Lung microvascular endothelial cell (primary cell): ENCODE measurements at places on chromosomes 7 and 10.
A peak's percentile ranks its signal among the peaks of the same experiment; 100 is the strongest.

- no peak for DNase-seq
These were observed 41.7 kb upstream of the RBM33 start for GRCh38 chr7:155602750-155603149.

DNA sequence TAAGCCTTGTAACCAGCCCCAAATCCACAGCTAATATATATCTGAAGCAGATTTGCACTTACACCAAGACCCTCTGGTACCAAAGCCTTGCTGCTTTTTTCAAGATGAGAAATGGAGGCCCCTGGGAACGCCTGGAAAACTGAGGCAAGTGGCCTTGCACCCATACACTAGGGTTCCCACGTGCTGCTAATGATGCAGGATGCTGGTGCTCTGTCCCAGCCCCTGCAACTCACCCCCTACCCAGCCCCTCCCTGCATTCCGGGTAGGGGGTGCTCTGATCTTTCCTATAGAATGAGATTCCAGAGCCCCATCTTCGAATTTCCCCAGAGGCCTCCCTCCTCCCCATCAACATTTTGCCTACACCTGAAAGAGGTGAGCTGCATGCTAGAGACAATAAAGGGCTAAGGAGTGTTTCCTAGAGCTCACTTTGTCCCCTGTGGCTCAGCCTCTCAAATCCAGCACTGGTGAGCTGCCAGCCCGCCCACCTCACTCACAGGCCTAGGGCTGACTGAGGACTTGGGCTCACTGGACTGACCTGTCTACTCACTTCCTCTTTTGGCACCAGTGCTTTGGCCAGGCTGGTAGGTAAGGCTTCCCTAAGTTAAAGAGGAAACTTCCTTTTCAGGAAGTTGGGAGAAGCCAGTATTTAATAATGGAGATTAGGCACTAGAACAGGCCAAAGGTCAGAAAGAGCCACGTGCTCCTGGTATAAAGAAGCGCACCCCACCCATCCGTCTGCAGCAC, 9.8 kb downstream of the RBP4 start:
- no peak for DNase-seq

DNA sequence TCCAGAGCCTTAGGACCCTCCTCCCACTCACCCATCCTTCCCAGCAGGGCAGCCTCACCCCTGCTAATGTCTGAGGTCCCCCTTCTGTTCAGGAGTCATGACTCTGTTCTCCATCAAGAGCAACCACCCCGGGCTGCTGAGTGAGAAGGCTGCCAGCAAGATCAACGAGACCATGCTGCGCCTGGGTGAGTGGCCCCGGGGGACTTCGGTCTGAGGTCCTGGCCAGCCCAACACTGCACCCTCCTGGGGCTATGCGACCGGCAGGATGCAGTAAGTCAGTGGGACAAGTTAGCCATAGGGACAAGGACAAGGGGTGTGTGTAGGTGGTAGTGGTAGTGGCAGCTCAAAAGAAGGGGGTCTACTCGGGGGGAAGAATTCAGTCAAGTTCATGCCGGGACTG, 16.2 kb upstream of the AHCYL2 start:
- no peak for DNase-seq

- no peak for DNase-seq
These were observed 190.7 kb downstream of the WDR11 start for GRCh38 chr10:121041906-121042305.

GRCh38 chr10:13840036-13840435, 253.3 kb downstream of the PRPF18 start:
- DNase-seq = no peak

DNA sequence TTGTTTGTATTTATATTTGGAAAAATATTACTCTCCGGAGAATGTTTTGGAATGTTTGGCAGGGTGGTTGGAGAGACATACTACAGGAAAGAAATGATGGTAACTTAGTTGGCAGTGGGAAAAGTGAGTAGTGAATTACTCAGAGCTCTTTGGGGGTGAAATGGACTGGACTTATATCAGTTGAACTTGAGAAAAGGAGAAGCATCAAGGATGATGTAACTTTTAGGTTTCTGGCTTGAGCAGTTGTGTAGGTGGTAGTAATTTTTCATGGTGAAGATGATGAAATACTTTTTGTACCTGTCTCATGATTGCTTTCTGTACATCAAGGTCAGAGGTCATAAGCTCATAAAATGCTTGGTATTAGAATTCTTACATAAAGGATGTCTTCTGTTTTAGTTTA, 617.2 kb downstream of the AUTS2 start:
- no peak for DNase-seq

GRCh38 chr10:105042906-105043552, 401.9 kb downstream of the SORCS3 start:
- no peak for DNase-seq

- DNase-seq = peak; percentile 34
These were observed 23.4 kb downstream of the ZPBP start for GRCh38 chr7:50069613-50070012.

- peak; percentile 90 for DNase-seq
These were observed 141.7 kb upstream of the PFKP start for GRCh38 chr10:2925631-2926030.

DNA sequence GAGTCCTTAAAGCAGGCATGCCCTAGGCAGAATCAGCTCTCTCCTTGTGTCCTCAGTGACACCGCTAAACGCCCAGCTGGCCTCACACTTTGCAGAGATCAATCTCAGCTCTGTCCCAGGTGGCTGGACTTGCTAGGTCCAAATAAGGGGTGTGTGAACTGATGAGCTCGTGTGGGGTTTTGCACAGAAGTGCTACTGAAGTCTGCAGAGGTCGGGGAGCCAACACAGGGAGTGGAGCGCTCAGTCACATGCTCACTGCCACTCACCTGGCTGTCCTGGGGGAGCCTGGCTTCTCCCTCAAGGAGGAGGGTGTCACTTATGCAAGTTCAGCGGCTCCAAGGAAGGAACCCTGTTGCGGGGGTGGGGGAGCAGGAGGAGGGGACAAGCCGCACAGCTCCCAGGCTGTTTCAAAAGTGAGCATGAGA, 2.0 kb downstream of the ELN start:
- no peak for DNase-seq

- no peak for DNase-seq
These were observed 42.7 kb upstream of the MNX1 start for GRCh38 chr7:157053118-157053517.

DNA sequence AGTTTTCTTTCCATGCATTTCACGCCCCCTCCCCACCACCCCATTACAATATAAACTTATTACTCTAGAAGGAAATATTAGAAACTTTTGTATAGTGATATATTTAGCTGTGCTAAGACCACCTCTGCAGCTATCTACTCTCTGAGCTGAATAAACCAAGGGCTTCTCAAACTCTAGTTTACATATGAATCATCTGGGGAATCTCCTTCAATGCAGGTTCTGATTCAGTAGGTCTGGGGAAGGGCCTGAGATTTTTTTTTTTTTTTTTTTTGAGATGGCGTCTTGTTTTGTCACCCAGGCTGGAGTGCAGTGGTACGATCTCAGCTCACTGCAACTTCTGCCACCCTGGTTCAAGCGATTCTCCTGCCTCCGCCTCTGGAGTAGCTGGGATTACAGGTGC, 67.6 kb upstream of the PRKG1 start:
- no peak for DNase-seq

DNA sequence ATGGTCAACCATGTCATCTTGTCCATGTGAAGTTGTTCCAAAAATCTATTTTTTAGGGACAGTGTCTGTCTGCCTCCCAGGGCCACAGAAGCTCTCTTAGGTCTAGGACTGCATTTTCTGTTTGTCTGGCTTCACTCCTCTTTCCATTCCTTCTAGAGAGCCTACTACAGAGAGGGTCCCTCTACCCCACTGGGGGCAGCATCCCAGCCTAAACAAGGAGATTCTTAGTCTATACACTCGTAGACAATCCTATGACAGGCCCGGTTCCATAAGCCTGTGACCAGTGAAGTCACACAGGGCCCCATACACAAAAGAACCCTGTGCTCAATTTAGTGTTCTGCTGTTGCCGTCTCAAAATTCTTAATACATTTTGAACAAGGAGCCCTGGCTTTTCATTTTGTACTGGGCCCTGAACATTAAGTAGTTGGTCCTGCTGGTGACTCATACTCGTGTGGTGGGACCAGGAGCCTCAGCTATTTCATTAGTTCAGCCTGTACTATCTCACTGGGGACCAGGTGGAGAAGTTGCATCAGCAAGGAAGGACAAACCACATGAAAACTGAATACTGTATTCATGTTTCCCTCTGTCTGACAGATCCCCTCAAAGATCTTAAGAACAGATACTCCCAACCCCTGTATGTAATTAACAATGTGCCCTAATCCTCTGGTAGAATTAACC, 23.5 kb upstream of the FAM180A start:
- no peak for DNase-seq

DNA sequence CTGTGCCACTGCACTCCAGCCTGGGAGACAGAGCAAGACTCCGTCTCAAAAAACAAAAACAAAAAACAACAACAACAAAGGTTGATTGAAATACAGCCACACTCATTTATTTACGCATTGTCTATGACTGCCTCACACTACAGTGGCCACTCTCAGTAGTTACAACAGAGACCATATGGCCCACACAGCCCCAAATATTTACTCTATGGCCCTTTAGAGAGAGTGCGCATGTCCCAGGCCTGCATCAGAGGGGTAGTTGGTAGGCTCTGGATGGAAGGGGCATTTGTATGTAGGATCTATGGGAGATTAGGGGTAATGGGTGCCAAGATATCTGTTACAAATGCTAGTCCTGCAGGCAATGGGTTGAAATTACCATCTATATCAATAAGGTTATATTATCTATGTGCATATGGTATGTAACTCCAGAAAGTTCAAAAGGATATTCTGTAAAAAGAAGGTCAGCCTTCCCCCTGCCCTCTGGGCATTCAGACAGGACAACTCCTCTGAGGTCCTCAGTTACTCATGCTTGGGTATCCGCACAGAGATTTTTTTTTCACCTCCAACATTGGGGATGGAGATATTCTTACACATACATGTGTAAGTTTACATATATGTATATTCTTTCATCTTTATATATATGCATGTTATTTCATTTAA, 56.3 kb downstream of the DENND2A start:
- DNase-seq = no peak

GRCh38 chr7:71752171-71752935, 620.4 kb downstream of the GALNT17 start:
- peak; percentile 43 for DNase-seq

GRCh38 chr7:33243319-33243881, 114.0 kb downstream of the BBS9 start:
- DNase-seq = peak; percentile 63

DNA sequence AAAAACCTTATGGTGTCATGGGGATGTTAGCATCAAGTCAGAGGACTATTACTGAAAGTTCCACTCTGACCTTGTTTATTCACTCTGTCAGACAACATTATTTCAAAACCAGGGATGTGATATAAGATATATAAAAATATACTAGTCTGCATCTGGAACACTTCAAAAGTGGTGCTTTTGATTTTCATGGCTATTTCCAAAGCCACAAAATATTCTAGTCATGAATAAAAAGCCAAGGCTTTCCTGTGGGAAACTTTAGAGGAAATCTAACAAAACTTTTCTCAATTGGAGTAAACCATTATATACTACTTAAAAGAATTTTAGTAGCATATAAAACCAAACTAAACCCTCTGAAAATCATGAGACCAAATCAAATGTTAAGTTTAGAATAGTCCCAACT, 205.2 kb downstream of the TMEM26 start:
- DNase-seq = no peak

DNA sequence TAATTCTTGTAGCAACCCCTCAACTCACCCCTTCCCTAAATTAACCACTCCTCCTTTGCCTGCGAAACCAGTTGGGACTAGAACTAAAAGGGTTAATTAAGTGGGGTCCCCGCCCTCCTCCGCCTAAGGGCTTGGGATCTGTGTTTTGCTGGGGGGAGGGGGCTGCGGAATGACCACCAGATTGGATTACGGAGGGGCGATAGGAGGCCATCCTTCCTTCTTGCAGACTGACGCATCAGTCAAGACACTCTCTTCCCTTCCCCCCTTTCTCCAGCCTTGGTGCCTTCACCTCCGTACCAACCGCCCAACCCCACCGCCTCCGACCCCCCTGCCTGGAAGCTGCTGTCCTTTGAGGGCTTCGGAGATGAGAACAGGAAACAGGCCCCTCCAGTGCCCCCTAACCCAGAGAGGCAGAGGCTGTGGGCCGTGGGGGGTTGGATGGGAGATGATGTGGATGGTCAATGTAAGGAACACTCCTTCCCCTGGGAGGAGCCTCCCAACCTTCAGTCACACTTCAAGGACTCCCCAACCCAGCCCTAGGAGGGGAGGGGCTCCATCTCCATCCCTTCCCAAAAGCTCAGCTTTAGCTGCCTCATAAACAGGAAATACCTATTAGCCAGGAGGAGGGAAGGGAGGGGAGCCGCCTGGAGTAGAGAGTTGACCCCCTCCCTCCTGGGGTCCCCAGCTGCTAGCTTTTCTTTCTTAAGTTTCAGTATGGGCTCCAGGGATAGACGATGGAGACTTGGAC, 997 bp upstream of the LDB1 start:
- no peak for DNase-seq

DNA sequence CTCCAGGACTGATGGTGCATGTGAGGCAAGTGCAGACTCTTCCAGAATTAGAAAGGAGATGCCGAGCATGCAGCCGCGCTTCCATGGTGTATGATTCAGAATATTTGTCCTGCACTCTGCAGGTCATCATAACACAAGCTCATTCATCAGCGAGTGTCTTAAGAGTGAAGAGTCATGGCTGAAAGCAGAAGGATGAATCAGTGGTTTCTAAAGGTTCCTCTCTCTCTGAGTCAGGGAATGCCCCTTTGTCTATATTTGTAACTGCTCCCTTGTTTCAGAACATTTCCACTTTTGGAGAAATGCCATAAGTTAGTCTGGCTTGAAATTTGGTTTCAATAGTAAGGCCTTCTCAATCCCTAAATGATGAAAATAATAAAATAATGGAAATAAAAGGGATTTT, 52.3 kb downstream of the HECW1 start:
- DNase-seq = peak; percentile 79

- no peak for DNase-seq
These were observed 81.0 kb downstream of the SAMD9 start for GRCh38 chr7:93036807-93037206.

DNA sequence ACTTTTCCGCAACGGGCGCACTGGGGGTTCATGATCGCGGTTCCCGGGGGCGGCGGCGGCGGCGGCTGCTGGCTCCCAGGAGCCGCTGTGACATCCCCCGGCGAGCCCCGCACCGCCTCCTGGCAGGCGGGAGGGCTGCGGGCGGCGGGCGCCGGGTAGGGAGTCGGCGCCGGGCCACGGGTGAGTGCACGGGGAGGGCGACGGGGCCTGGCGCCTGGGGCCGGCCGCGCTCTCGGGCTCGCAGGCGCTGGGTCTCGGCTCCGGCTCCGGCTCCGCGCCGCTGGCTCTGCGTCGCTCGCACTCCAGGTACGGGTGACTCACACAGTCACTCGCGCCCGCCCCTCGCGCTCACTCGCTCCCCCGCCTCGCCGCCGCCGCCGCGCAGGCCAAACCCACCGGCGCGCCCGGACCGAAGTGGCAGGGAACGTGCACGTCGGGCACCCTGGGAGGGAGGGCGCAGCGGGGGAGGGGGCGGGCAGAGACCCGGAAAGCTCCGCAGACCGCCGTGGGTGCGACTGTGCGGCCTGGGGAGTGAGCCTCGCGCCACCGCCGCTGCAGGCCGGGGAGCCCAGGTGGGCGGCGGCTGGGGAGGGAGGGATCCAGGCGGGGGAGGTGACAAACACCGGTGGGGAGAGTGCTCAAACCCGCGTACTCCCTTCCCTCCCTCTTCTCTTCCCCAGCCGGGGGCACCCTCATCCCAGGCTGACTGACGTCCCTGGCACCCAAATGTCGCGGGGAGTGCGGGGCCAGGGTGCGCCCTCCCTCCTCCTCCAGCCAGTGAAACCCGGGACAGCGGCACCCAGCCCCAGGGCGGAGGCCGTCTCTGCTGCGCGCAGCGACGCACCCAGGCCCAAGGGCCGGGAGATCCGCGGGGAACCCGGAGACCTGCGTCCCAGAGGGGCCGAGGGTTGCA, 276.9 kb upstream of the NEBL start:
- peak; percentile 39 for DNase-seq
